ENCODE measurements at places on chromosomes 11 and 22.
A peak's percentile ranks its signal among the peaks of the same experiment; 100 is the strongest.

DNA sequence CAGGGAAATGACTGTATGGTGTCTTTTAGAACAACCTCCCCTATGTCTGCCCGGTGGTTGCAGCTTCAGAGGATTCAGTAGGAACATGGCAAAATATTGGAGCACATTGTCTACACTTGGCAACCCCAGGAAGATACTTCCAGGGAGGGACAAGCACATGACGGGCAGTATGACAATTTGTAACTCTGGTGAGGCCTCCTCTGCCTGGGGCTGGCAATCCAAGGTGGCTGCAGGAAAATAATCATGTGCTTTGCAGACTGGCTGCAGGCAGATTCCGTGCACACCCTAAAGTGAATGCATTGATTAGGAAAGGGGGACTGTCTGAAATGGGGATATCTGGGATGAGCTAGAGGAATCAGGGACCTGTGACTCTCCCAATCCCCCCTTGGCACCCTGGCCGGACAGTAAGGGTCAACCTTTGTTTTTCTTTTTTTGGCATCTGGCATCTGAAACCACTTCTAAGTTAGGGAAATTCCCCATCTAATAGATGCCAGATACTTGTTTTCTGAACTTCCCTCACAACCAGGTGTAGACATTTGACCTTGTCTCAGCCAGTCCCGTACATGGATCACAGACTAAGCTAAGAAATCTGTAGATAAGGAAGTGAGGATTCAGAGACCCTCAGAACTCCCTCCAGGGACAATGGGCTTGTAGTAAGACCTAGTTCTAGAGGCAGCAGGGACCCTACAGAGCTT, 10.5 kb upstream of the PHOX2A start:
- H3K4me3 ChIP-seq: no peak overlapping the region
- H3K27me3 ChIP-seq: no peaks in the 10 kb centered on the region
- no peaks in the 10 kb centered on the region for H3K36me3 ChIP-seq
- no peak overlapping the region for H3K27ac ChIP-seq
- H3K4me1 ChIP-seq: no peaks in the 10 kb centered on the region

- no peak overlapping the region for H3K27ac ChIP-seq
- H3K36me3 ChIP-seq: no peaks in the 10 kb centered on the region
- peak overlapping the region; percentile 69 for H3K4me3 ChIP-seq
Measured at GRCh38 chr11:31702966-31703365, 108.2 kb downstream of the PAX6 start.

- peaks cover 25% of the 10 kb centered on the region for H3K27me3 ChIP-seq
- H3K4me3 ChIP-seq: no peak overlapping the region
- no peaks in the 10 kb centered on the region for H3K36me3 ChIP-seq
- DNase-seq: no peak
- no peak overlapping the region for H3K27ac ChIP-seq
Measured at GRCh38 chr22:44758344-44758973, 6.1 kb downstream of the ARHGAP8 start.

DNA sequence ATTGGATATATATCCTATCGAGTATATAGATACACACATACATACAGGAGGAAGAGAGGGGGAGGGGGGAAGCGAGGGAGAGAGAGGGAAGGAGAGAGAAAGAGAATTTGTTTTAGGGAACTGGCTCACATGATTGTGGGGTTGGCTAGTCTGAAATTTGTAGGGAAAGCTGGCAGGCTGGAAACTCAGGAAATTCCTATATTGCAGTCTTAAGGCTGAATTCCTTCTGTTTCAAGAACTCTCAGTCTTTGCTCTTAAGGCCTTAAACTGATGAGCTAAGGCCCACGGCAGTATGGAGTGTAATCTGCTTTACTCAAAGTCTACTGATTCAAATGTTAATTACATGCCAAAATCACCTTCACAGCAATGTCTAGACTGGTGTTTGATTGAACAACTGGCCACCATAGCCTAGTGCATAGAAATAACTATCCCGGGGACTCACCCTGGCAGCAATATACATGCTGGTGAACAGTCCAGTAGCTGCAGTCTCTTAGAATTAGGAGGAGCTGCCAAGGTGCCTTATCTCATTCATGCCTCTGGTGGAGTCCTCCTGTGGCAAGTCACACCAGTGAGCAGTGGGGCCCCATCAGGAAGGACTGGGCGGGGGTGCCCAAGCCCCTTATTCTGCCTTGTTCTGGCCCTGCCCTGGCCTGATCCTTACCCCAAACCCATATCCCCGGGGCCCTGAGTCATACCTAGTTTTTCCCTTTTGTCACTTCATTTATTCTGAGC, 59.7 kb upstream of the AMPD3 start:
- peaks cover 3% of the 10 kb centered on the region for H3K4me1 ChIP-seq
- DNase-seq: no peak
- no peak overlapping the region for H3K4me3 ChIP-seq
- H3K27ac ChIP-seq: no peak overlapping the region

DNA sequence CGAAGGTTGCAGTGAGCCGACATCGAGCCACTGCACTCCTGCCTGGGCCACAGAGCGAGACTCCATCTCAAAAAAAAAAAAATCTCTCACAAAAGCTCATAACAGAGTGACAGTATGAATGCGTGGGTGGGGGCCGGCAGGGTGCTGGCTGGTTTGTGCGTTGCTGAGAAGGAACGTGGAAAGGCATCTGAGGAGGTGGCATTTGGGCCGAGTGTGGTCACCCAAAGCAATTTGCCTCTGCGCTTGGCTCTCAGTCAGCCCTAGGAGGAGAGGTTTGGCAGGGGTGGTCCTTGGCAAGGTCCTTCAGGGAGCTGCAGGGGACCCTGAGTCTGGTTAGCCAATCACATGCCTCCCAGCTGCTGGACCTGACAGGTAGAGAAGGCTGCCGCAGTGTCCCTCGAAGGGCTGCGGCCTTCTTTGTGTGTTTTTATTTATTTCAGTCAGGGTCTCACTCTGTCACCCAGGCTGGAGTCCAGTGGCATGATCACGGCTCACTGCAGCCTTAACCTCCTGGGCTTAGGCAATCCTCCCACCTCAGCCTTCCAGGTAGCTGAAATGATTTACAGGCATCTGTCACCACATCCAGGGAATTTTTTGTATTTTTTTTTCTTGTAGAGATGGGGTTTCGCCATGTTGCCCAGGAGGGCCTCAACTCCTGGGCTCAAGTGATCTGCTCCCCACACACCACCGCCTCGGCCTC, 23.5 kb upstream of the OSBPL5 start:
- H3K27ac ChIP-seq: no peak overlapping the region
- DNase-seq: no peak
- H3K27me3 ChIP-seq: peaks cover 11% of the 10 kb centered on the region

Measured in neuronal stem cell (in vitro differentiated cells).